ENCODE measurements at places on chromosomes 2 and 18. TPM values are rescaled to one million over a fixed set of nuclear protein-coding genes. Genes with fewer than 3 reads are reported as not detected.

DNA sequence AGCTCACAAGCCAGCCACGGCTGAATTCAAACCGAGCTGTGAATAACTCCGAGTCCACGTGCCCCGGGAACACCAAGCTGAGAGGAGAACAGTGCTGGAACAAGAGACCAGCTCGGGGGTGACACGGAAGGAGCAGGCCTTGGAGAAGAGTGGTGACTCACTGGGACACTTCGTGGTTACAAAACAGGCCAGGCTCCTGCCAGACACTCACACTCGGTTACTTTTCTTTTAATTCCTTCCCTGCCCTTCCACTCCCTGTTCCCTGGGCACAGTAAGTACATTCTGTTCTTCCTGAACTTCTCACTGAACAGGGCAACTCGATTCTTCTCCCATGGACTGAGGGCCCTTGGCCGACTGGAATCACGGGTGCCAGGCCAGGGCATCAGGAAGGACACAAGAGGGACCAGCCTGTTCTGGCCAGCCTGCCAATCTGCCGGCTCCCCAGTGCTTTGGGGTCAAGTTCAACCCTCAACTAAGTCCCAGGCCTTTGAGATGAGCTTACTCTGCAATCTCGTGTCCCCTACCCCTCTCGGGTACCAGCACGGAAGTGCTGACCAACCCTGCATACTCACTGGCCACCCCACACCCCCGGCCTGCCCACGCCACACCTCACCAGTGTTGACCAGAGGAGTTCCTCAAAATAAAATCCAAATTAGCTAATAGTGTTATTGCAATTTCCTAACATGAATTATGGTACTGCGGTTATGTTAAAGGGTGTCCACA lies 87.5 kb downstream of the TFCP2L1 start:
- DNase-seq: no peak
- H3K4me1 ChIP-seq: no peaks in the 10 kb centered on the region
- no peak overlapping the region for H3K4me3 ChIP-seq
- no peaks in the 10 kb centered on the region for H3K36me3 ChIP-seq
- no peak overlapping the region for H3K27ac ChIP-seq

The NPHP1 gene
- polyA plus RNA-seq: 3.9 TPM

GRCh38 chr18:10063489-10063888 lies 149.7 kb downstream of the VAPA start:
- H3K27me3 ChIP-seq: no peaks in the 10 kb centered on the region
- peaks cover 3% of the 10 kb centered on the region for H3K4me1 ChIP-seq
- no peaks in the 10 kb centered on the region for H3K36me3 ChIP-seq
- H3K4me3 ChIP-seq: no peak overlapping the region
- DNase-seq: no peak

The CIB4 gene
- polyA plus RNA-seq: 0.21 TPM

DNA sequence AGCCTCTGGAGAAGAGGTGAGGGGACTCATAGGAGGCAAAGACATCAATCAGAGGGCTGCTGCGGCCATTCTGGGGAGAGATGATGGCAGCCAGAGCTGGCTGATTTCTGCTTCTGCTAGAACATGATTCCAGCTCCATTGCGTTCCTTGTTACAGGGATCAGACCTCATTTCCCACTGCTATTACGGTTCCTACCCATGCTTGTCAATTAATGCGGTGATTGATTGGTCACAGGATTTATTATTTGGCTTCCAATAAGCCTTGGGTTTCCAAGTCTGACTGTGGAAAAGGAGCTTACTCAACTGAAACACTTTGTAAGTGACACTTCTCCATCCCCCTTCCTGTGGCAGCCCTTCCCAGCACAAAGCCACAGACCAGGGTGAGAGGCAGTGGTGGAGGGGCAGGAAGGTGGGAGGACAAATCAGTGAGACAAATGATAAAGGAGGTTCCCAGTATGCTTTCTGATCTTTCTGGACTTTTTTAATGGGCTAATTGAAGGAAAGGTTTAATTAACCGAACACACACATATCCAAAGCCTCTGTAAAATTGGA lies 26.8 kb upstream of the CTLA4 start:
- no peak for DNase-seq
- H3K27me3 ChIP-seq: no peaks in the 10 kb centered on the region
- no peaks in the 10 kb centered on the region for H3K36me3 ChIP-seq
- H3K4me3 ChIP-seq: no peak overlapping the region
- H3K4me1 ChIP-seq: no peaks in the 10 kb centered on the region

GRCh38 chr18:12857215-12857905 lies 26.7 kb downstream of the PTPN2 start:
- H3K36me3 ChIP-seq: peaks cover 12% of the 10 kb centered on the region
- H3K4me3 ChIP-seq: no peak overlapping the region
- H3K27ac ChIP-seq: no peak overlapping the region
- H3K27me3 ChIP-seq: no peaks in the 10 kb centered on the region
- DNase-seq: no peak

DNA sequence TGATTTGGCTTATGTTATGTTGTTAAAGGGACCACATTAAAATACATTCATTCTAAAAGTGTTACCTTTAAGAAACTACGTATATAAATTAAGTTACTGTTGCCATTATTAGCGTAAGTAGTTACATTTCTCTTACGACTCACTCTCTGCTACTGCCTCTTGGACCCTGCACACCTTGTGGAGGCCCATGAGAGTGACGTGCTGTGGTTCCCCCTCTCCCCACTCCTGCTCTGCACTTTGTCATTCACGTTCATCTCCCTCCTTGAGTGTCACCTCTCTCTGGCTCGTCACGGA lies 830 bp upstream of the MERTK start:
- peaks cover 9% of the 10 kb centered on the region for H3K4me1 ChIP-seq
- peak overlapping the region; percentile 82 for H3K4me3 ChIP-seq
- DNase-seq: no peak

The DNAJC5G gene
- 0.19 TPM for polyA plus RNA-seq

DNA sequence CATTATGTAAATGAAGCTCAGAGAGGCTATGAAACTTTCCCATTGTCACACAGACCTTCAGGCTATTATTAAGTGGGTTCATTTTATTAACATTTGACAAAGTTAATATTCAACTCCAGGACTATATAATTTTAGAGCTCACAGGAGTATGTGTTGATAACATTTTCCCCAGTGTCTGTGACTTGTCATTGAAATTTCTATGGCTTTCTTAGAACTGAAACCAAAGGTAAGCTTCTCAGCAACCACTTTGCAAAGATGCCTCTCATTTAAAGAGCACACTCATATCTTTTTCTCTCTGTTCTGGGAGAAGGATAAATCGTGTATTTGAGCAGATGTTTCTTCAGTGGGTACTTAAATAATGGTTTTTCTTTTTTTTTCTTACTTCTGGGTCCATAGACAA lies 61.8 kb upstream of the LHCGR start:
- peak; percentile 21 for DNase-seq
- H3K4me3 ChIP-seq: no peak overlapping the region
- H3K36me3 ChIP-seq: no peaks in the 10 kb centered on the region
- no peaks in the 10 kb centered on the region for H3K27me3 ChIP-seq

The SPEG gene
- polyA plus RNA-seq: 35.1 TPM

The ASIC4 gene
- polyA plus RNA-seq: 1.1 TPM

GRCh38 chr18:76528477-76529432 lies 33.7 kb upstream of the ZNF516 start:
- H3K4me3 ChIP-seq: peak overlapping the region; percentile 20
- H3K27ac ChIP-seq: peak overlapping the region; percentile 47
- H3K36me3 ChIP-seq: no peaks in the 10 kb centered on the region
- no peaks in the 10 kb centered on the region for H3K27me3 ChIP-seq

Measured in large intestine (tissue), 12 donors.